ENCODE measurements at places on chromosomes 7 and 10.

DNA sequence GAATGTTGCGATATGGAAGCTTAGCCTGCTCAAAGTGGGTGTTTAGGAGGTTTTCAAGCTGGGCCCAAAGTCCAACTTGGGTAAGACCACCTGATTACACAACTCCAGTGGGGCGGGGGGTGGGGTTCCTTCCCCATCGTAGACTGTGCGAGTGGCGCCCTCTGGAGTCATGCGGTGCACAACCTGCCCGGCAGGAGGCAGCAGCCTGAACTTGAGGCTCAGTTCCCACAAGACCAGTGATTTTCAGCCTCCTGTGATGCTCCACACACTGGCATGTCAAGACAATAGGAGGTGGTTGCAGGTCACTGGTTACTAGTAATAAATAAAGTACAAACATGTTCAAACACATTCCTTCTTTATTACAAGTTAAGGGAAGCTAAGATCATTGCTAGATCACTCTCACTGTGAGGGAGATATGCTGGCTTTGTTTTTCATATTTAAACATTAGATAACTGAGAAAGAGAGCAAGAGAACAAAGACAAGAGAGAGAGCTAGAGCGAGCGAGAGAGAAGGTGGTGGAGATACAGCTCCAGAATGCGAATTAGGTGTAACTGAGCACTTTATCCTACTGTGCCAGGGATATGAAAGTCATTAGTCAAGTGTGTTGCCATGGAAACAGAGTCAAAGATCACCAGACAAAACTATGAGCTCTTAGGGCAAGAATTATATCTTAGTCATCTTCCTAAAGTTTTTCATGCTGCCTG, 97.4 kb upstream of the BMPER start:
- DNase-seq: no peak

DNA sequence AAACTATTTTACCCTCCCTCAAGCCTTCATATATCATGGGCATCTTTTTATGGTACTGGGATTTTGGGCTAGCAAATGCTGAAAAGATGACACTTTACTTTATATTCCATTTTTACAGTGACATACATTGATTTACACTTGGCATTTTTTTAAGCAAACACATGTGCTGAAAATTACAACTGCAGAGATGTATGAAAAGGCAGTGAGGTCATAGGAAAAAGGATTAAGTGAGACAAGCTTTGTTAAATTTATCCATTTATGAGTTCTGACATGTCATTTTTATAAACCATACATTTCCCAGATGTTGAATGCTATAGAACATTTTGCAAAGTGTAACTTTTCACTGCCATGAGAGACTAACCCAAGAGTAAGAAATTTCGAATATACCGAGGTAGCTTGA, 68.8 kb upstream of the RSU1 start:
- no peak for DNase-seq

DNA sequence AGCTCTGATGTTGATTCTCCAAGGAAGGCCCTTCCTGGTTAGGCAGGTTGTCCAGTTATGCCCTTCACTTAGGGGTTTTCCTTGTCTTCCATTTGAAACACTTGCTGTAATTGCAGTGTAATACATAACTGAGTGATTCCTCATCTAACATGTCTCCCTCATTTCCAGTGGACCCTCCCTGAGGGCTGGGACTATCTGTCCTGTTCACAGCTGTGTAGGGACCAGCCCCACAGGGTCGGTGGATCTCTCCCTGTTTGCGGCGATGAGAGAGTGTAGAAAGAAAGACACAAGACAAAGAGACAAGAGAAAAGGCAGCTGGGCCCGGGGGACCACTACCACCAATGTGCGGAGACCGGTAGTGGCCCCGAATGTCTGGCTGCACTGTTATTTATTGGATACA, 135.9 kb upstream of the EEPD1 start:
- no peak for DNase-seq

GRCh38 chr7:125966278-125967048, 1036.8 kb upstream of the POT1 start:
- no peak for DNase-seq

GRCh38 chr7:93736668-93737369, 153.7 kb downstream of the TFPI2 start:
- DNase-seq: peak; percentile 81

- DNase-seq: no peak
Measured at GRCh38 chr10:110820321-110820814, 51.4 kb upstream of the PDCD4 start.

DNA sequence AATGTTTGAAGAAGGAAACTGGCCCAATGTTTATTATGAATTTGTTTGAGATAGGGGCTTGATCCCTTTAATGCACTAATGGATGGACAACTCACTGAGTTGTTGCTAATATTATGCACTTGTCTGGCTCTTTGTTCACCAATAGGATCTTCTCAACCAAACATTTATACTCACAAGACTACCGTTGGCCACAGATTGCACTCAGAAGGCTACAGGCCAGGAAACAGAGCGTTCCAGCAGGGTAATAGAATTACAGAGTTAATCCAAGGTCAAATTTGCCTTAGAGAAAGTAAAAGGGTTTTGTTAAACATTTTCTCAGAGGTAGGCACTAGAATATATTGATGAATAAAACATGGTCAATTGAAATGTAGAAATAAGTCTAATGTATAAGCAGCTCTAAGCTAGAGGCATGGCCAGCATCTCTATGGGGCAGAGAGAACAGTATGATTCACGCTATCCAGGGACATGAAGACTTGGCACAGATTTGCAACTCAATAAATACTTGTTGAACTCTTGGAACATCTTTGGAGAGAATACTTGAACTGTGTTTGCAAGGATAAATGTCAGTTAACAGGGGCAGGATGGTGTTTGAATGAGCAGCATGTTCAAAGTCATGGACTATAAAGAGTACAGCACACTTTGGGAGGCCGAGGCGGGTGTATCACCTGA, 606.9 kb downstream of the SORCS3 start:
- no peak for DNase-seq

GRCh38 chr10:6667679-6668270, 87.7 kb upstream of the PRKCQ start:
- no peak for DNase-seq

DNA sequence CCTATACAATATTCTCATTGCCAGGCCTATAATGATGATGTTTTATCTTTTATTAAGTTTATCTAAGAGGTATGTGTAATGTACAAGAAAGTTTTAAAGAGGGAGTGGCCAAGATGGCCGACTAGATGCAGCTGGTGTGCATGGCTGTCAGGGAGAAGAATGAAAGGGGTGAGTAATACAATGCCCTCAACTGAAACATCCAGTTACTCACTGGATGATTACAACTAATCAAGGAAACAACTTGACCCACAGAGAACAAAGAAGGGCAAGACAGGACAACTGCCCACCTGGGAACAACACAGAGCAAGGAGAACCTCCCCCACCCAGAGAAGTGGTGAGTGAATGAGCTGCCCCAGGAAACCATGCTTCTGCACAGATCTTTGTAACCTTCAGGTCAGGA, 880.0 kb upstream of the LRRTM3 start:
- no peak for DNase-seq

DNA sequence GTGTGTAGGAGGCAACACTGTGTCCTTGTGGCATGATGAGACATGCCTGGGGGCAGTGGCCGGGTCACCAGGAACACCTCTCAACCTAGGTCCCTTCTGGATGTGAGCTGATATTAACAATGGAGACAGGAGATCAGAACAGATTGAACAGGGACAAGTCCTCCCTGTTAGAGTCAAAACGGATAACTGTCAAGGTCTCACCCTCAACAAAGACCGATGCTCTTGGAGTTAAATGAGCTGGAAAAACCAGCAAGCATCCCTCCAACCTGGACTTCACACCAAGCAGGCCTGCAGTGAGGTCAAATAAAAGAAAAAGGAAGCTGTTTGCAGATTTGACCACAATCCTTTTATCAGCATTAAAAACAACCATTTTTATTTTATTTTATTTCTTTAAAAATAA, 49.0 kb downstream of the SLIT1 start:
- no peak for DNase-seq

DNA sequence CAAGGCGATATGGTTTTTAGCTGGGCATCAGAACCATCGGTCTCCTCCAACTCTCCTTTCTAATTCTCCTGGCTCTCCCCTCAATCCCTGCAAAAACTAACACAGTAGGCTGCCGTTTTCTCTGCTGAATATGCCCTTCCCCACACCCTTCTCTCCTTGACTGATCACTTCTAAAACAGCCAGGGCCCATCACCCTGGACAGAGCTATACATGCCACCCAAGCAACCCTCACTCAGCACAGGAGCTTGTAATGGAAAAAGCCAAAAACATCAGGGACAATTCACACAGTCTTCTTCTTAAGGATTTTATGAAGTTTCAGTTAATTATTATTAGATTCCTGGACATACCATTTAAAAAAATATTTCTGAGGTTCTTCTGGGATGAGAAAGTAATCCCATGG, 61.5 kb downstream of the PIK3AP1 start:
- DNase-seq: no peak

GRCh38 chr7:44193011-44193802, 4.0 kb upstream of the GCK start:
- DNase-seq: no peak

GRCh38 chr10:117476716-117477115, 65.8 kb upstream of the EMX2 start:
- no peak for DNase-seq

GRCh38 chr7:48976850-48977249, 52.5 kb downstream of the CDC14C start:
- DNase-seq: no peak

DNA sequence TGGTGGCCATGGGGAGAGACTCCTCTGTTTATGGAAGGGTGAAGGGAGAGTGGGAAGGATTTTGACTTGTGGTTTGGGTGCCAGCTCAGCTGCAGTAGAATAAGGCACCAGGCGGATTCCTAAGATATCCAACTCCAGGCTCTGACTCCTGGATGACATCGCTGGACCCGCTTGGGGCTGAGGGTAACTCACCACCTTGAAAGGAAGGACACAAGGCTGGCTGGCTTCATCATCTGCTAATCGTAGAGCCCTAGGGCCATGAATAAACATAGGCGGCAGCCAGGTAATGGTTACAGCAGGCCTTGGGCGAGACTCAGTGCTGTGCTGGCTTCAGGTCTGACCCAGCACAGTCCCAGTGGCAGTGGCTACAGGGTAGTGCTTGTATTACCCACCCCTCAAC, 16.7 kb upstream of the LIPK start:
- no peak for DNase-seq

DNA sequence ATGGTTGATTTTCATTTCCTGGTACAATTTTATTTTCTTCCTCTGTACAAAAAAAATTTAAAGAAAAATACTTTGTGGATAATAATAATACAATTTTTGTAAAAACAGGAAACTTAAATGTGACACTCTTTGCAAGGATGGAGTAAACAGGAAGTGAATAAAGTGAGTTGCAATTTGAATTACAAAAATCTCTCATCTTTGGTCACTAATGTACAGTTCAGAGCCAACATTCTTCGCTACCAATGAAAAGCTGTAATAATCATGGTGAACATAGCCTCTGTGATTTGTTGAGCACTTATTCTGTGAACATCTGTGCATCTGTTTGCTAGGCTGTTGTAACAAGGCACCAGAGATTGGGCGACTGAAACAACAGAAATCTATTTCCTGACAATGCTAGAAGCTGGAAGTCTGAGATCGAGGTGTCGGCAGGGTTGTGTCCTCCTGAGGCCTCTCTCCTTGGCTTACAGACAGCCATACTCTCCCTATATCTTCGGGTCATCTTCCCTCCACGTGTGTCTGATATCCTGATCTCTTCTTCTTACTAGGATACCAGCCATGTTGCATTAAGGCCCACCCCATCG, 295.3 kb upstream of the KLF6 start:
- no peak for DNase-seq

DNA sequence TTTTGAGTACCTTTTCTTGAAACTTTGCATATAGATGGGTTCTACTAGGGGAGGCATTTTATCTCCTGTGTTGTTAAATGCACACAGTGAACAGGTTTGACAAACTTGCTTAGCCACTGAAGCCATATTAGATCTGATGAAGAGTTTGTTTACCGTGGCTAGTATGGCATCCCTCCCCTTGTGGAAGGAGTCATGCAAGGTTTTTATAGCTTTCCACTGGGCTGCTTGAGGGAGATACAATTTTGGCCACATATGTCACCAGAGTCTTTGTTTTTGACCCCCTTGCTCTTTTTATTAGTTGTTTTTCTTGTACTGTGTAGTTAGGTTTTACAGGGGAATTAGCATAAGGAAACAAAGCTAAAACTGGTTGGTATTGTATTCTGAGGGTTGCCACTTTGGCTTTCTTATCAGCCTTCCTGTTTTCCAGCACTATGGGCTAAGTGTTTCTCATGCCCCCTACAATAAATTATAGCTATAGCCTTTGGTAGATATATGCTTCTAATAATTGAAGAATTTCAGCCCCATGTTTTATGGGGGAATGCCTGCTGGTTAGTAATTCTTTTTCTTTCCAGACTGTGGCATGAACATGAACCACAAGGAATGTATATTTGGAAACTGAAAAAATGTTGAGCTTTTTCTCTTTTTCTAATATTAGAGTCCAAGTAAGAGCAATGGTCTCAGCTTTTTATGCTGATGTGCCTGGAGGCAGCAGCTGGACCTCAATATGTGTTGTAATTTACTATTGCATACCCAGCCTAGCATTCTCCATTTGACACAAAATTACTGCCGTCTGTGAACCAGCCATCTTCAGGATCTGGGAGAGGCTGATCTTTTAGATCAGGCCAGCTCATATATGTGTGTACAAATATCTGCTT, 18.4 kb upstream of the STEAP2 start:
- DNase-seq: no peak

DNA sequence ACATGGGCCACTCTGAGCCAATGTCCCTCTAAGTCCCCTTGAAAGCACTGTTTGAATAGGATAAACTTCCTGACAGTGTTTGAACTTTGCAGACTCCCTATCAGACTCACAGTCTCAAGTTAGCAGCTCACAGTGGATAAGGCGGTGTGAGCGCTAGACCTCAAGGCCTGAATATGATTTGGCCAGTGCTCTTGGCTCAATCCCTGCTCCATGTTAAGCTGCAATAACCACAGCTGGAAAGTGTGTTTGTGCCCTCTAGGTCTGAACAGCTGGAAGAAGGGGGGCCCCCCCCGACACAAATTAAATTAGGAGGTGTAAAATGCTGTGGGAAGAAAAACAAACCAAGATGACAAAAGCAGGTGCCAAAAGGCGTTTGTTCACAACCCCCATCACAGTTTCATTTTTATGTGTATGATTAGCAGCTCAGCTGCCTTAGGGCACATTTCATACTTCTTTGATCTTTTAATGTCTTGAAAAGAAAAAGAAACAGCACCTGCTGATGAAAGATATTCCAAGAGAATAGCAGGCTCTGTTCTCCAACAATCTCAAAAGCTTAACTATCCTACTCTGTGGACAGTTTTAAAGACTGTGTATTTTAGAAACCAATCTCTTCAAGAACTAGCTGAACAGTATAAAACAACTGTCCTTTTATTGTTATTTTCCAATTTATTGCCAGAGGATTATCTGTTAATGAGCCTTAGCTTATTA, 167.6 kb downstream of the SNX13 start:
- DNase-seq: peak; percentile 53

DNA sequence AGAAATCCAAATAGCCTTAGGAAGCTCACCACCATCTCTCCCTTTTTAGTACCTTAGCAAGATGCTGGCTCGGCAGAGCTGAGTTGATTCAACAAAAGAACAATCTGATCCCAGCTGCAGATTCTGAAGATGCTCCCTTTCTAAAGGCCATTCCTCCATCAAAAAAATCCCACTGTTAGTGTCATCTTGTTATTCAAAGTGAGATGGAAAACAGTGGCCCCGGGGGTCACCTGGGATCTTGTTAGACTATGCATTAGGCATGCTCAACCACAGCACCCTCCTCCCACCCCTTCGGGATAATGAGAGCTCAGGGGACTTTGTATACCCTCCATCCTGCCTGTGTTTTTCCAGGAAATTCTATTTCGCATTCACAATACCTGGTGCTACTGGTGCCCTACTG, 2.4 kb downstream of the NCAPG2 start:
- no peak for DNase-seq

Measured in DMS79 (cell line).